DMS 273 treated with DMSO at 0.1 percent for 48 hours (cell line): ENCODE measurements at places on chromosomes 5 and 9.

- DNase-seq: no peak
Observed at GRCh38 chr9:71729816-71730526, 38.3 kb downstream of the CEMIP2 start.

DNA sequence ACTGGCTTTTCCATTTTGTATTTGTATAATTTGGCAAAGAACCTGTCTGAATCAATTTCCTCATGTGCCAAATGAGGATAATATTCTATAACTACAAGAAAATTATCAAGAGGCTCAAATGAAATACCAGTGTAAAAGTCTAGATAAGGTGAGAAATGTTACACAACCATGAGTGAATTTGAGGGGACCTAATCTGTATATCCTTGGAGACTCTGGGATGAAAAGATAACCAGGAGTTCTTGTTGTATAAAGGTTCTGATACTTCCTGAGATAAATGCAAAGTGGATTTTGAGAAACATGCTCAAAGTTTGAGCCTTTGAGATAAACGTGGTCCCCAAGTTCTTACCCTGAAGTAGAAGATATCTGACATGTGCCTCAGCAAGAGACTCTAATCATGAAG is 120.3 kb upstream of the SLC12A2 start:
- no peak for DNase-seq

GRCh38 chr9:23594421-23594820 is 231.6 kb downstream of the ELAVL2 start:
- no peak for DNase-seq

GRCh38 chr5:14200312-14200990 is 57.3 kb downstream of the TRIO start:
- no peak for DNase-seq

DNA sequence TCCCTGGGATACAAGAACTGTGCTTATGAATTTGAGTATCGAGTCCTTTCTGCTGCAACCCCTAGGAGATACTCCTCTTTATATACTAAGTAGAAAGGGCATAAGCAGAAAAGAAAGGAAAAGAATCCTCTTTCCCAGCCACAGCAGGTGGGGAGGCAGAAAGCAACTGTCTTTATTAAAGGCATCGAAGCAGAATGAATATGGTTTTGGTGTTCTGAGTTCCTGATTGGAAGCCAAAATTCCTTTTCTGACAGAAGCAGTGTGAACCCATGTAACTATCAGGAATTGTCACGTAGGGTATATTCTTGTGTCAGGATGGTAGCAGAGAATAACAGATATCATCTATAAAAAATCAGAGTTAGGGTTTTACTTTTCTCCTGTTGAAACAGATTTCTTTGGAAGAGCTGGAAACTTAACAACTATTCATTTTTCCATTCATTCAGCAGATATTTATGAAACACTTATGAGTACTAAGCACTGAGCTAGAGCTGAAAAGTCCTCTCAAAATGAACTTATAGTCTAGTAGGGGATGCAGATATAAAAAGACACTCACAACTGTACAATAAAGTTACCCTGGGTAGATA is 96.5 kb upstream of the LHFPL2 start:
- no peak for DNase-seq

- peak; percentile 4 for DNase-seq
Observed at GRCh38 chr5:321230-321725, at the start of gene AHRR. TSS of gene AHRR (plus strand) at chr5:321714. CDS start at chr5:343903, 22,189 bp downstream.

DNA sequence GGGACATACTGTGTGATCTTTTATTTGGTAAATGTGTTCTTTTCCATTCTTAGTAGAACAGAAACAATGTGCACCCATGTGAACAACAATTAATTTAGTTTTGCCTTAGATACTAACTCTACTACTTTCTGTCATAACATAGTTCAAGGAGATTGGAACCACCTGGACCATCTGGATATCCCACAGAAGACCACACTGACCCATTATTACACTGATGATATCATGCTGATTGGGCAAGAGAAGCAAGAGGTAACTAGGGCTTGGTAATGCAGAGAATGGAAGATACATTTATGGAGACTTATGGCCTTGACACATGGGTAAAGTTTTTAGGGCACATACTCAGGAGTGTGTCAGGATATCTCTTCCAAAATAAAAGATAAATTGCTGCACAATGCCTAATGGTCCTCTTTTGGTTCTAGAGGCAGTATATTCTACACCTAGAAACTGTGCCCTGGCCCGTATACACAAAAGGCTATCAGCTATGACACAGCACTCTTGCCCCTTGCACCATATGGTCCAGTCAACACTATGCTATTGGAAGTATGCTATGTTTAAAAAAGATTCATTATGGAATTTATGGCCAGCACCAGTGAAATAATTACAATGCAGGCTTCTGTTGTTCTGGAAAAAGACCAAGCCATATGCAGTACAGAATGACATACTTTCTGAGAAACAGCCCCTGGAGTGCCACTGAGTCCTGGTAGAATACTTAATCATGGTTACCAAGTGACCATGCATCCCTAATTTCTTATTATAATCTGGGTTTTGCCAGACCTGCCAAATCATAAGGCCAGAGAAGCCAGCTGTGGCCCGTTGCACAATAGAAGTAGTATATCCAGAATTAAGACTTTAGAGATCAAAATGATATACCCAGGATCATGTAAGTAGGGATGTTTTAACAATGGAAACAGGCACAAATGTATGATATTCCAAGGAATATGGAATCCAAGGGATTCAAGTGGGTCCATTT is 41.6 kb upstream of the MROH2B start:
- no peak for DNase-seq

DNA sequence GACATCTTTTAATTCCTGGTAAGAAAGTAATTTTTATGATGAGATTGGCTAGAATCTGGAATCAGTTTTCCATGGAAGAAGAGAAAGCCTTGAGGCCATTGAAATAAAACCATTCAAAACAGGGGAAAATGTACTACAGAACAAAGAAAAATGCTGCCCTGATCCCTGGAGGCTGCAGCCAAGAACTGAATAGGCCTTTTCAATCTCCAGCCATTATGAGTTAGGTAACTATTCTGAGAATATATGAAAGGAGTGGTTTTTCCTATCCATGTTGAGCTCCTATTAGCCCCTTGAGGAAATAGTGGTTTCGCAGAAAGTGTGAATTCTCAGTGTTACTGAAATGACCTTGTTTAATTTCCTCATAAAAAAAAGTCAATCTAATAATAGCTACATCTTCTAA is 408.5 kb upstream of the GRAMD2B start:
- DNase-seq: no peak

GRCh38 chr9:124886866-124887492 is 25.0 kb downstream of the ARPC5L start:
- no peak for DNase-seq

GRCh38 chr9:136020206-136020605 is 59.0 kb upstream of the UBAC1 start:
- no peak for DNase-seq

DNA sequence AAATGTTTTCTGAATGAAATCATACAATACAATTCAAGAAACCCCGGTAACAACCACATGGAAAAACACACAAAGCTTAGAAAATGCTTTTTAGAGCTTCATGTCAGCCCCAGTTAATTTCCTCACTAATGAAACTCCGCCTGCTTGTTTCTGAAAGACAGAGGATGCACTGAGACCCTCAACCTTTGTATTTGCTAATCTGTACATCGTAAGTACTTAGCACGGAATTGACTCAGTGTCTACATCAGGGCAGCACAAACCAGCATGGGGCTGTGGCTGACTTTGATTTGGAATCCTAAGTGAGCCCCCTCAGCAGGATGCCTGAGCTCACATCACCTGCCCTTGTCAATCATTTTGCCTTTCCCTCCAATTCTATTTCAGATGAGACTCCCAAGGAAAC is 499.1 kb upstream of the MPDZ start:
- no peak for DNase-seq

DNA sequence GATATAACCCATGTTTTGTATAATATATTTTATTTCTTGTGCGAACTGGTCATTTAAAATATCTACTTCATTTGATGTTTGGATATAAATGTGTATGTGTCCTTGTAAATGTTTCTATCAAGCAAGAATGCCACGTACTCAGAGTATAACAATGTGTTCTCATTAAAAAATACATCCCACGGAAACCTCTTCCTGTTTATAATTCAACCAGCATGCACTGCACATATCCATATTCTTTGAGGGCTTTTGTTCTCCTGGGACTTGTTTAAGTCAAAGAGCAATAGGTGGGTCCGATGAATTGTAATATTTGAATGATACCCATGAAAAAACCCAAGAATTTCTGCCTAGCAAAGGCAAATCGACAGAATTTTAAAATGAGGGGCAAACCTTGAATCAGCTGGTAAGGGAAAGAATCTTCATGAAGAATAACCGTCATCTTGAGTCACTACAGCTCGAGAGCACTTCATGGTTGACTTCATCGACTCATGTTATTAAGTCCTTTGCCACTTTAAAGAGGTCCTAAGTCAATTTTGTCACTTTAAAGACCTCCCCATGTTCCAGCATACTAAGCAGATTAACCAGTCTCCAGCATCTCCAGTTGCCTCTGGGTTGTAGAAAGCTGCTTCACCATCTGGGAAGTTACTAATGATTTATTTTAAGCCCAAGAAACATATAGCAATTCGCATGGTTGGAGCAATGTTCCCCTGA is 80.6 kb downstream of the NPR3 start:
- DNase-seq: no peak
